NCI-H1417 treated with DMSO at 0.1 percent for 48 hours (cell line): ENCODE measurements at places on chromosomes 7 and 10.

DNA sequence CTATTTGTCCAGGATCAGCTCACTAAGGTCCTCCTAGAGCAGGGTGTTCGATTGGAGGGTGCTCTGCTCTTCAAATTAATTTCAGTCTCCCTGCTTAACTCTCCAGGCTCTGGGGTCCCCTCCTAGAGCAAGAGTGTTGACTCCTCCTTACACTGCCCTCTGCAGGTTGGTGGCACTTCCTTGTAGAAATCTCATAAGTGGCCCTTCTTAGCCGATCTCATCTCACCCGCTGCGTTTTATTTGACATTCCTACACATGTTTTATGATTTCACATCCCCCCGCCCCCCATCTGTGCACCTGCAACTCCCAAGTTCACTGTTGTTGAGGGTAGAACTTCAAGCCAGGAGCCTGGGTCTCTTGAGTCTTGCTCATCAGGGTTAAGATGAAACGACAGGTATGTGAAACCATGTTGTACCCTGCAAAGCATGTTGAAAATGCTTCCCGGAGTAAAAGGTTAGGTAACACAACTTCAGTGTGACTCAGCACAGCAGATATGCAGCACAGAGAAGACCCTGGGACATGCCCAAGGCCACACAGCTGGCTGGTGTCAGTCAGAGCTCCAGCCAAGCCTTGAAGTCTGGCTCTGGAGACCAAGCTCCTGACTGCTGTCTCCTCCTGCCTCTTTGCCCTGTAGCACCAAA is 171.2 kb downstream of the PRKAG2 start:
- no peak for DNase-seq

DNA sequence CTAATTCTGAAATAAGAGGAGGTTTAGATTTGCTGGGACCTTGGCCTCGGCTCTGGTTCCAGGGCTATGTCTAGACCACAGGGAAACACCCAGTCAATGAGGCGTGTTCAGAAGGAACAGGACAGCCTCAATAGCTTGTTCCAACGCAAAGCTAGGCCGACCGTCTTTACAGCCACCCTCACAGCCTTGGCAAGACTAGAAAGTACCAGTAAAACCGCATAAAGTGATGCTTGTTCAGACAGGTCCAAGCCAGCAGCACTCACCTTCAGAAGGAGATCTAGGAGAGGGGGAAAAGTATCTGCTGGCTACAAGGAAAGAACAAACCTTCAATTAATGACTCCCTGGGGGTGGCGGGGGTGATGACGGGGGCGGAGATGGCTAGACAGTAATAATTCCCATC is 50.1 kb upstream of the LMTK2 start:
- no peak for DNase-seq

DNA sequence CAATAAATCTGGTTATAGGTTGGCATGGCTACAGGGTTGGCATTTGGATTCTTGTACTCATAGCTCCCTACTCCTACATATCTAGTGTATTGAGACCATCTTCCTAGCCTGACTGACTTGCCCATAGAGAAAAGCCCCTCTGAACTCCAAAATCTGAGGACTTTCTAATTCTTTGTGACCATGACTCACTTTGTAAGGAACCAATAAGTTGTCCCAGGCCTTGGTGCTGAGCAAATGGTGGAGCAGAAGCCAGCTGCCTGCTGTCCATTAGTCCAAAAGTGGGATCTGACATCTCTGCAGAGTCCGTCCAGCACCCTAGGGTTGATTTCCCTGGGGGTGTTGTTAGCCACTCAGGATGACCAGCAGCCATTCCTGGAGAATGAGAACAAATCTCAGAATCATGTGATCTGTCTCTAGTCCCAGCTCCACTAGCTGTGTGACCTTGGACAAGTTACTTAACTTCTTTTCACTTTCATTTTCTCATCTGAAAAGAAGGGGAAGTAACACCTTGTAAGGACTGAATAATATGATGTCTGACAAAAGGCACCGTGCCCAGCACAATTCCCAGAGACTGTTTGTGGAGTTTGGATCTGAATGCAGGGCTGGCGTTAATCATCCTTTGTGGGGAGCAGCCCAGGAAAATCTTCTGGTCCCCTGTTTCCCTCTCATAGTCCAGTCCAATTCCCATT is 44.1 kb downstream of the MTURN start:
- no peak for DNase-seq

DNA sequence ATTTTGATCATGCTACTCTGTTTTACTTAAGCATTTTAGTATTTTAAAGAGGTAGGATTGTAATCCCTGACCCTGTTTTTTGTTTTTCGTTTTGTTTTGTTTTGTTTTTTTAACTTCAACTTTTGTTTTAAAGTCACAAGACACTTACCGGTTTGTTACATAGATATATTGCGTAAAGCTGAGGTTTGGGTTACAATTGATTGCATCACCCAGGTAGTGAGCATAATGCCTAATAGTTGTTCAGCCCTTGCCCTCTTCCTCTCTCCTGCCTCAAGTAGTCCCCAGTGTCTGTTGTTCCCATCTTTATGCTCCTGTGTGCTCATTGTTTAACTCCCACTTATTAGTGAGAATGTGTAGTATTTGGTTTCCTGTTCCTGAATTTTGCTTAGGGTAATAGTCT is 93.1 kb upstream of the TEX47 start:
- no peak for DNase-seq

DNA sequence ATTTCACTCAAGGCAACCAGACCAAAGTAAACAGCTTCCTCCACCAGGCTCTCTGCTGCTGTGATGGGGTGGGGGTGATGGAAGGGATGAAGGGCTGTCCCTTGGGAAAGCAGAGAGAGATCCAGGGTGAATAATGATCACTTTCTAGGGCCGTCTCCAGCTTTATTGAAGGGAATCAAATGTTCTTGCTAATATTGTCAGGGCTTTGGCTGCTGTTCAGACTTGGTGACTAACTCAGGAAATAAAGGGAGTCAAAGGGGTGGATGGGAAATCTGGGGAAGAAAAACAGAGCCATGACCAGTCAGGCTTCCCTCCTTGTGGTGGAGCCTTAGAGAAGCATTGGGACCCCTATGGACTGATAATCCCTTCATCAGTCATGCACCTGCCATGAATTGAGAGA is 196.2 kb upstream of the AGK start:
- no peak for DNase-seq

- no peak for DNase-seq
Observed at GRCh38 chr7:119982884-119983283, 290.1 kb upstream of the KCND2 start.

- DNase-seq: no peak
Observed at GRCh38 chr10:73591935-73592699, 975 bp upstream of the USP54 start.

- no peak for DNase-seq
Observed at GRCh38 chr10:50325449-50326171, 74.3 kb upstream of the ASAH2 start.

DNA sequence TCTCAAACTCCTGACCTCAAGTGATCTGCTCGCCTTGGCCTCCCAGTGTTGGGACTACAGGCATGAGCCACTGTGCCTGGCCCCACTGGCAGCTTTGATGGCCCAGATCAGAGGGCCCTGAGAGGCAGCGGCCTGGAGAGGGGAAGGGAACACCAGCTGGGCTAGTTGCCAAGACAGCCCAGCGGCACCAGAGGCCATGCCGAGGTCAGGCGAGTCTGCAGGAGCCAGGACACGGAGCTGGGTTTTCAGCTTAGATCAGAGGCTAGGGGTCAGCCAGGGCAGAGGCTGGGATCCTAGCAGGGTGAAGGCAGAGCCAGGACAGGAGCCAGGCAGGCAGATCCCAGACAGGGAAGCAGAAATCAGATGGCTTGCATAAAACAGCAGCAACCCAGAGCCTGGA is 92.9 kb downstream of the MYL10 start:
- no peak for DNase-seq

- no peak for DNase-seq
Observed at GRCh38 chr10:71812016-71812912, 38.8 kb downstream of the PSAP start.

- no peak for DNase-seq
Observed at GRCh38 chr10:6748029-6748428, 168.0 kb upstream of the PRKCQ start.

GRCh38 chr10:23442936-23443335 is 4.1 kb downstream of the OTUD1 start:
- DNase-seq: no peak

DNA sequence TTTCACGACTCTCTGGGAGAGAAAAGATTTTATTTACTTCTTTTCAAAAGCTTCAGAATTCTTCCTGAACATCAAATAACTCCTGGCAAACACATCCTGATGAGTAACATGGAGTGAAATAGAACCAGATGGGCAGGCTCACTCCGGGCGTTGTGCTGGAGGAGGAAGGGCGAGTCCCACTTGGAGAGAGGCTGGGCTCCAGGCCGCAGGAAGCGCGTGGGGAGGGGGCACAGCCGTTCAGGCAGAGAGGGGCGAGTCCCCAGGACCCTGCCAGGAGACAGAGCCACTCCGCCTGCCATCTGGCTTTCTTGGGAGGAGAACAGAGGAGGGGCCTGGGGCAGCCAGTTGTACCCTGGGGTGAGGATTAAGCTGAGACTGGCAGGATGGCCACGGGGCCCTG is 265.9 kb upstream of the ZMIZ1 start:
- DNase-seq: no peak

DNA sequence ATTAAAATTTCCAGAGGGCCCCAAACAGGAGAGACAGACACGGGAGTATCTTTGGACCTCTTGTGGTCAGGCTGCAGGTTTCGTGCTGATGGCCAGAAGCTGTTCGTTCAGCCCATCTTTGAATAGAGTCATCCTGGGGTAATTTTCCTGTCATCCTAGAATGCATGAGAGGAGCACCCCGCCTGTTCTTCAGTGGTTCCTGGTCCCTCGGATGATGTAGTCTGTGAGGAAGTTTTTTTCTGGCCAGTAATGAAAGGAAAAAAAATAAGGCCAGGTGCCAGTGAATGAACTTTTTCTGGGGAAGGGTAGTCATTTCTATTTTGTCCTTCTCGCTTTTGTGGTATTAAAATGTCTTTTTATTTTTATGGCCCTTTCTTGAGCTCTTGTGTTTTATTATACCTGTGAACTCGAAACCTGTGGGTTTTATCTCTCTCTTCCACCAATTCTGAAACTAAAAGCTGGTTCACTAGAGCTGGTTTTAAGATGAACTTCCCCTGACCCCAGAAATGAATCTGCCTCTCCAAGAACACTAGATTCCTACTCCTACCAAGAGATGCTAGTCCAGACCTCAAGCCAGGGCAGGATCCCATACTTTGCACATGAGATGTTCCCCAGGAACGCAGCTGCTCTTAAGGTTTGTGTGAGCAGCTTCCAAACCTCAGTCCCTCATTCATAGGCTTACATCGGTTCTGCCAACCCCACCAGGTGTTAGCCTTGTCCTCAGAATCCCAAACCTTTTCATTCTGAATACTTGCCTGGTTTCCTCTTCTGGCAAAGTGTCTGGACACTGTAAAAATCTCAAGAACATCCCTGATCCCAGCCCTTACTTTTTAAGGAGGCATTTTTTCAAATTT is 15.4 kb upstream of the MEST start:
- DNase-seq: no peak

- peak; percentile 19 for DNase-seq
Observed at GRCh38 chr10:69092959-69093850, 5.3 kb downstream of the SRGN start.

GRCh38 chr7:151648429-151648828 is 128.7 kb upstream of the RHEB start:
- no peak for DNase-seq

- DNase-seq: no peak
Observed at GRCh38 chr10:16597656-16598055, 76.0 kb upstream of the C1QL3 start.

DNA sequence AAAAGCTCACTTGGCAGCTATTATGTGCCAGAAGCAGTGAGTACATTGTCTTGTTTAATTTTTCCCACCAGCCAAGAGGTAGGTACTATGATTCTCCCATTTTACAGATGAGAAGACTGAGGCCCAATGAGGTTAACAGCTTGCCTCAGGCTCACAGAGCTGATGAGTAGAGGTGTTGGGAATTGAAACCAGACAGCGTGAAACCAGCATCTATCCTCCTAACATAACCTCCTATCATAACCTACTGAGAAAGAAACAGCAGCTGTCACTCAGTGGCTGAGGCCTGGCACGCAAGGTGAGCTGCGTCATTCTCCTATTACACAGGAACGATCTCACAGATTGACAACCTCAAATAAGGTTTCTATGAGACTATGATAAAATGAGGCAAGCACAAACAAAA is 6.2 kb downstream of the PYROXD2 start:
- DNase-seq: no peak

DNA sequence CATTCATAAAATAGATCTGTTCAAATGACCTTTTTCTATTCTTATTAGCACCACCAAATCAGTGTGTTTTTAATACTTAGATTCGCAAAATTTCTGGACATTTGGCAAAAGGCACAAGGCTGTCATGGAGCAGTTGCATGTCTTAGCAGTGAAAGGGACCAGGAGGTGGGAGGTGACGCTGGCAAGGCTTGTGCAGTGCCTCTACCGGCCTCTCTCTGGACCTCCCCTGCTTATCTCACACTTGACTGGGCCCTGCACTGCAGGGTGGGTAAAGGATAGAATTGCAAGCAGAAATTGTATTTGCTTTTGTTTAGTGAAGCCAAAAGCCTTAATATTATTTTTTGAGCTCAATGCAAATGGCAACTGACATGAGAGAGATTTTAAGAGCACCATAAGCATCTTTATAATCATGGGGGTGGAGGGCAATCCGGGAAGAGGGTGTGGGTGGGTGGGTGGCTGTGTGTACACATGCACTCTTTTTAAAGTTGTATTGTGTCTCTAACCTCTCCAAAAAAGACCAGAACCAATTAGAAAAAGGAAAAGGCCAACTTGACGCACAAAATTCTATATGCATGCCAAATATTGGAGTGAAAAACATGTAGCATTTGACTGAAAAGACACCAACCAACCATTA is 106.3 kb downstream of the WNT2 start:
- DNase-seq: no peak

DNA sequence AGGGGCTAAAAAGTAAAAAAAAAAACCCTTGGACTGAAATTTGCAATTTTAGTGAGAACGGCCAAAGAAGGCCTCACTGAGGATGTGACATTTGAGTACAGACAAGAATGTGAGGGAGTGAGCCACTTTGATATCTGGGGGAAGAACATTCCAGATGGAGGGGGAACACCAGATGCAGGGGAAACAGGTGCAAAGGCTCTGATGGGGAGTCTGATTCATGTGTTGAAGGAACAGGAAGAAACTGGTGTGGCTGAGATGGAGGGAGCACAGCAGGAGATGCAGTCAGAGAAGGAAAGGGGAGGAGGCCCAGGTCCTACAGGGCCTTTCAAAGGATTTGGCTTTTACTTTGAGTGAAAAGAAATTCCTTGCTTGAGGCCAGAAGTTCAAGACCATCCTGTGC is 615.7 kb upstream of the NRP1 start:
- no peak for DNase-seq

DNA sequence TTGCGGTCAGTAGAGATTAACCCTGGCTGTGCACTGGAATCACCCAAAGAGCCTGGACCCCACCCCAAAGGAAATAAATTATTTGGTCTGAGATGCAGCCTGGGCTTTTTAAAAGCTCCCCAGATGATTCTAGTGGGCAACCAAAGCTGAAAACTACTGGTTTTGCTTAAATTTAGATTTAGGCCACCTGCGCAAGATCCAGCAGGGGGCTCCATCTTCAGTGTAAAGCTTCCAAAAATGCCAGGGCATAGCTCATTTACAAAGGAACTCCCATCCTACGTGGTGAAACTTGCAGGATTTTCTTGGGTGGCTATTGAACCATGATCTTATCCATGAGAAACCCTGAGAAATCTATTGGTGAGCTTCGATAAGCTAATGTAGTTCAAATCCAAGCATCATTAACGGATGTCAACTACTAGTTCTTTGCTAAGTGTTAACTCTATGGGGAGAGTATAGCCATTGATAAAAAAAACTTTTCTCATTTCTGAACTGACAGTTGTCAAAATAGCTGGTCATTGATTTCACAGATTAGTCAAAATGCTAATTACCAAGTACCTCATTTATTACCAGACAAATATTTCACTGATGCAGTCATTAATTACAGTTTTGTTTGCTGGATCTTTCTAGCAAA is 315.3 kb downstream of the LHFPL3 start:
- DNase-seq: no peak
